ENCODE measurements at places on chromosomes 2 and 18. TPM values are rescaled to one million over a fixed set of nuclear protein-coding genes. Genes with fewer than 3 reads are reported as not detected.
A peak's percentile ranks its signal among the peaks of the same experiment; 100 is the strongest.

GRCh38 chr18:13019301-13019700 lies 28.1 kb downstream of the CEP192 start:
- DNase-seq, result no peak

DNA sequence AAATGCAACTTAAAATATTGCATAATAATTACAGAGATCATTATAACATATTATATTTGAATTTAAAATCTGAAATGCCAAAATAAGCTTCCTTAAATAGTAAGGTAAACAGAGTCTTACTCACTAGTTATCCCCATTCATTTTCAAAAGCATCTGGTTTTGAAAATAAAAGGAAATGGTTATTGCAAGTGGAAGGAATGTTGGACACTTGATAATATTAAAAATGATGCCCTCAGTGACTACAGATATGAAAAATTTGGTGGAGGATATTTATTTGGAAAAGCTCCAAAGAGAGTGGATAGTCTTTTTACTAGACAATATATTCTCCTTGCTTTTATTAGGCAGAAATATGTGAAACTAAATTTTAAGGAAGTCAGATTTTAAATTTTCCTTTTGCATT lies 39.7 kb downstream of the CDH19 start:
- no peak for DNase-seq

- peak; percentile 91 for DNase-seq
Observed at GRCh38 chr2:217714287-217714751, 288.5 kb downstream of the TNS1 start.

DNA sequence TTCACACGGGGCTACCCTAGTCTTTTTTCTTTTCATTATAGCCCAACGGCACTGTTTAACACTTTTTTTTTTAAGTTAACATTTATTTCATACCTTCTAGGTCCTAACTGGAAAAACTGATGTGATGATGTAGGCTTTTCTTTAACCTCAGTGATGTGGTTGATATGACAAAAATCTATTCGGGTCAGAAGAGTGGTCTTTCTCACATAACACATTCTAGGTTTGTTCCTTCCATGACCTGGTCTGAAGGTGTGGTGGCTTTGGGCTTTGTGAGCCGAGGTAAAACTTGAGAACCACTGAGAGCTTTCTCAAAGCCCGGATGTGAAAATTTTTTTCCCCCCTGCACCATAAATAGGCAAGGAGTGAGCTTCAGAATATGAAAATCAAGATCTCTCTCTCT lies 44.2 kb downstream of the GPD2 start:
- DNase-seq, result no peak

DNA sequence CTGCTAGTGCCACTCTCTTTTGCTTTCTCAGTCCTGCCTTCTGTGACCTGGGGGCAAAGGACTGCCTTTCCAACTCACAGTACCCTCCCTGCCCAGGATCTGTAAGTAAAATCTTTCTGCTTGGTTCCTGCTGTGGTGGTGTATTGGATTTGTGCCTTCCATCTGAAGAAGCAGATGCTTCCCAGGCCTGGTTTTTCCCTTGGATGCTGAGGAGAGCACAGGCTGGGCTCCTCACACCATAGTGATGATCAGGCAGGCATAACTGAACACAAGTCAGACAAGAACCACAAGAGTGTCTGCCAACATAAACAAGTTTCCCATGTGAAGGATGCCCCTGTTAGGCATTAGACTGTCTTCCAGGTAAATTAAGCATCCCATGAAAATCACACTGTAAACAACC lies 121.3 kb upstream of the NRXN1 start:
- no peak for DNase-seq

DNA sequence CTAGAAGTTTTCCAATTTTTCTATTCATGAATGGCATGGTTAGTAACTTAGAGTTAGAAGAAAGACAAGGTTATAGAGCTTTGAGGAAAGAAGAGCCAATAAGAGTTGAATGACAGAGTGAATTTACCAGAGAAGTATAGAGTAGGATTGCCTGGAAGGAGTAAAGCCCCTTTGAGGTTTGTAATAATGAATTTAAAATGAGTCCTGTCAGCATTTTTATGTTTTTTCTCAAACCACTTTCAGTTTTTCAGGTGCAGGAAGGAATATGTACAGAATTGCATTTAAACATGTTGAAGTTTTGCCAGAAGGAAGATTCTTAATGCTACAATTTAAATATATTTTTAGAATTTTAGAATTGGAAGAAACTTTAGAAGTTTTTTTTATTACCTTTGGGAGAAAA lies 408.3 kb downstream of the DSC3 start:
- DNase-seq, result no peak

- DNase-seq, result no peak
Observed at GRCh38 chr2:20049637-20050036, 1.8 kb downstream of the LAPTM4A start.

DNA sequence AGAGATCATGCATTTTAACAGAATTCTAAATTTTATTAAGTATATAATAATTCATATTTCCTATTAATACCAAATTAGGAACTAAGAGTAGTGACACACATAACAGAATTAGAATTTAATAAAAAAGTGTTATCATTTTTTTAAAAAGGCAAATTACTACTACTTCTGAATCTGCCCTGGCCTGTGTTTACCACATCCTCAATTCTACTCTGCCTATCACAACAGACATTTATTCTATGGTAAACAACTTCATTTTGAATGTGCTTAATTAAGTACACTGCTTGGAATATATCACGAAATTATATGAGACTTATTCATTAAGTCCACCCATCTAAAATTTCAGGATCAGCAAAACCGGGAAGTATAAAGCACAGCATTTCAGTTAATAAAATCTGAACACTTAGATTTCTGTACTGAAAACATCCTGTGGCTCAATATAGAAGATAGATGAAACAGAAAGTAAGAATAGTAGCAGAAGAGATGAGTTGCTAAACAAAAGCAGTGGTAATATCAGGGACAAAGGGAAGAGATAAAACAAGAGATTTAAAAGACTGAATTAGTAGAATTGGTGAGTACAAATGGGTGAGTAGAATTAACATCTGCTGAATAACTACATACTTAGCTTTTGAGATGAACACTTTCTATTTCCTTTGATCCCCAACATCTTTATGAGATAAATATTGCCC lies 3.7 kb downstream of the SMC6 start:
- DNase-seq, result no peak

GRCh38 chr2:172052000-172052983 lies 33.0 kb upstream of the DLX1 start:
- DNase-seq, result no peak

GRCh38 chr2:164657129-164657528 lies 35.8 kb upstream of the GRB14 start:
- no peak for DNase-seq

DNA sequence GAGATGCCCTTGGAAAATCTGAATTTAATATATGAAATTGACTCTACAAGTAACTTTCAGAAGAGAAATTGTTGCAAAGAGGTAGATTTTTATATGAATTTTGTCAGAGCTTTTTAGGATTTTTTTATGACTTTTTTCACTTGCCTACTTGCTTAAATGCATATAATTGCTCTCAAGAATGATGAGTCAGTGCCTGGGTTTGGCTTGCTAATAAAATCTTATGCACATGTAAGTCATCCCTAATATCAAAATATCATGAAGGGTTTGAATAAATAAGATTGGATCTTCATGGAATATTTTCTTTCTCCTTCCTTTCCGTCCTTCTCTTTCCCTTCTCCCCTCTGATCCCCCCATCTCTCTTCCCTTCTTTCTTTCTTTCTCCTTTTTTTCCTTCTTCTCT lies 354.1 kb downstream of the TXNL1 start:
- DNase-seq, result no peak

DNA sequence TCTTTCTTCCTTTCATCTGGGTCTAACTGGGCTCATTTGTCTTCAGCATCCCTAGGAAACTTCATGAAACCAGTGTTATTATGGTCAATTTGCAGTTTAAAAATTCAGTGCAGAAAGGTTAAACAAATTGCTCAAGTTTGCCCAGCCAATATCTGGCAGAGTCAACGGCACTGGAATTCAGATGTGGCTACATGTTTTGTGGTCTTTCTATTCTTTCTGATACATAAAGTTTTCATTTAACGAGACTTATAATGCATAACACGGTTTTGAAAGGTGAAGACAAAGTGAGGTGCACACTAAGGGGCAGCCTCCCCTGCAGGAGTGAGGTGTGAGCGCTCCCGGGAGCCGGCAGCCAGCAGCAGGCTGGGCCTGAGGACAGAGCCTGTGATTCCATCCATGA lies 164.6 kb downstream of the RTP5 start:
- peak; percentile 9 for DNase-seq

Gene CCDC74A
- 4.4 TPM for total RNA-seq
